ENCODE measurements at places on chromosomes 6 and 20.

GRCh38 chr6:73854998-73855718 is 159.2 kb downstream of the CD109 start:
- peak; percentile 67 for DNase-seq

DNA sequence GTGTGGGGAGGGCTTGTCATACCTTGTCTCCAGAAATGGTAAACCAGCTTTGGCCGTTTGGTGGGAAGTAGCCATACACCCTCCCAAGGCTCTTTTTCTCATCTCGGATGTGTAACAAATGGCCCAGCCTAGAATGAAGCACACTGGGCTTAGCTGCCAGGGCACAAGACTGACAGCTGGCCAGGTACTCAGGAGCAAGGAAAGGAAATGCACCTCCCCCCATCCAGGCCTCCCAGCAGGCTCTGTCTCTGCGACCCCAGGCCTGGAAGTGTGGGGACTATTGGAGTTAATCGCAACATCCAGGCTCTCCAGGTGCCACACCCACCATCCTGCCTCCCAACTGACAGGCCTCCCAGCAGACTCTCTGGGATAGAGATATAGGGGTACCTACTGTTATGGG is 43.0 kb downstream of the MRS2 start:
- DNase-seq = no peak

DNA sequence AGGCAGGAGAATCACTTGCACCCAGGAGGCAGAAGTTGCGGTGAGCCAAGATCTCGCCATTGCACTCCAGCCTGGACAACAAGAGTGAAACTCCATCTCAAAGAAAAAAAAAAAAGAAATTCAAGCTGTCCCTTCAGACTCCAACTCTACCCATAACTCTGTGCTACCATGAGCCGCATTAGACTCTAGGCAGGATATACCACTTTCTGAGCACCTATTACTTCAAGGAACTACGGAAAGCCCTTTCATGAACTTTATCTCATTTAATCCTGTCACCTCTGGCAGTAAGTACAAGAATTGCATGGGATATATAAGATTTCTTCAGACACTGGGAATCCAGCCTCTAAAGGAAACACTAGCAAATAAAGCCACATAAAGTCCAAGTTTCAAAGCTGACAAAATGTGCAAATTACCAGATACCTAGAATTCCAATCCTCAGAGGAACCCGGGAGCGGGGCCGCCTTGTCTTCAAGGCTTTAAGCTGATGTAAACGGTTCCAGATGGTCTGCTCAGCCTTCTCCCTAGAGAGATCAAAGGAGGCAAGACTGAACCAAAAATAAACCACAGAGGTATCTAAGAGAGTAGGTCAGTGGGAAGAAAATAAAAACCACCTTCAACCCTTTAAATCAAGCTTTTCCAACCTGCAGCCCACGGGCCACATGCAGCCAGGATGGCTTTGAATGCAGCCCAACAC is 9.4 kb downstream of the CDK5RAP1 start:
- peak; percentile 53 for DNase-seq

- DNase-seq = no peak
Observed at GRCh38 chr20:61169874-61170273, 82.2 kb upstream of the CDH4 start.

- DNase-seq = no peak
Observed at GRCh38 chr6:34555007-34555322, 1.2 kb downstream of the SPDEF start.
